T-helper 2 cell treated with Interferon-gamma antibody and Interleukin-4, amounts not matched to agents 5 μg/mL and 100 μg/mL, for 36 hours (primary cell): ENCODE measurements at places on chromosomes 16 and 17.

GRCh38 chr17:79800325-79801155 lies 3.7 kb upstream of the CBX8 start:
- H3K27ac ChIP-seq = peak overlapping the region; percentile 76
- H3K4me3 ChIP-seq = peak overlapping the region; percentile 70
- H3K27me3 ChIP-seq = peaks cover 60% of the 10 kb centered on the region
- DNase-seq = no peak

DNA sequence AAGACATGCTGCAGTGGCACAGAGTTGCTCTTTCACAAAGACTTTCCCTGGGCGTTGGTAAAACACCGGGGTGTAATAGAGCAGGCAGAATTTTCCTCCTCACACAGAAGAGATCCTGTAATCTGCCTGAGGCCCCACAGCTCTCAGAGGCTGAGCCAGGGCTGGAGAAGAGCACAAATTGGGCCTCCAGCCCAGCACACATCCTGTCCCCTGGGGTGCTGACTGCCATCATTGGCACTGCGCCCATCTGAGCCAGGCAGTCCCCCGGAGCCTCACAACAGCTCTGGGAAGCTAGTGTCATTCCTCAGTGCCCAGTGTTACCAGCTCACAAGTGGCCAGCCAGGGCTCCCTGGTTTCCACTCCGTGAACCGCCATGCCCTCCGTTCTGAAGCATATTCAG lies 119.4 kb downstream of the SOCS1 start:
- H3K36me3 ChIP-seq = peaks cover 30% of the 10 kb centered on the region
- no peak for DNase-seq
- H3K27ac ChIP-seq = no peak overlapping the region

DNA sequence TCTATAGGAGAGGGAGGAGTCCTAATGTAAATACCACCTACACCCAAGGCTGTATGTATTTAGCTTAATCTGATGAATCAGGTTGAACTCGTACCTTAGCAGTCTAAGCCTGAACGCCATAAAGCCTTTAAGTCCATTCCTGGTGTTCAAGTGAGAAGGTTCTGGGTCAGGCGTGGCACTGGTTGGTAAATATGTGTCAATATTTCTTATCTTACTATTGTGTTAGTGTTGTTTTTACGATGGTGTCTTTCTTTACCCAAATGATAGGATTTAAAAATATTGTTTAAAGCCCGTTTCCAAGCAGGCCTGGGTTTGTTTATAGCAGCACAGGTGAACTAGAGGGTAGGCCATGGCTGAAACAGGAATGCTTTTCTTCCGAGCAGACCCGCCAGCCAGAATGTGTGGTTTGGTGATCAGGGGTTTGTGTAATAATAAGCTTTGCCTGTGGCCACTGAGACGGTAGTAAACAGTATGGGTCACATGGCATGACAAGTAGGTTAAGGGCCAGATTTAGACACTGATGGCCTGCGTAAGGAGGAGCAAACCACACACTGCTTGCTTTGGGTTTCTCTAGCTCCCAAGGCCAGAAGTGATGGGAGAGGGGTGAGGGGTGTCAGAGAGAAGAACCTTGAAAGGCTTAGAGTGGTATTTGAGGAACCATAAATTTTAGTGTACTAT lies 3.3 kb downstream of the TMEM94 start:
- H3K4me1 ChIP-seq = peaks cover 28% of the 10 kb centered on the region
- no peaks in the 10 kb centered on the region for H3K27me3 ChIP-seq
- DNase-seq = no peak

DNA sequence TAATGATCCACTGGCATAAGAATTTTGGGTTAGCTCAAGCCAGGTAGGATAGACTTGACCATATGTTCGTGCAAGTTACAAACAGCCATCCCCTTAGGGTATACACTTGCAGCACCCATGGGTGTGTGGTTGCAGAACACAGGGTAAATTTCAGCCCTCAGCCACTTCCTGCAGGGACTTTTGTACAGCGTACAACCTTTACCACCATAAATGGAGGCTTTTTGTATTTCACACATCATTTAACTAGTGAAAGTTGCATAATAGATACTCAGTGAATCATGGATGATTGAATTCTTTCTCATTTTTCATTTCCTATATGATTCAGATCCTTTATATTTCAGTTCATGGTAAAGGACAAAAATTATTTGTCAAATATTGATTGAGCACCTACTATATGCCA lies 473.9 kb downstream of the CDH13 start:
- no peak for DNase-seq
- H3K27me3 ChIP-seq = no peaks in the 10 kb centered on the region

GRCh38 chr16:55915096-55915827 lies 40.1 kb upstream of the CES5A start:
- peaks cover 4% of the 10 kb centered on the region for H3K27me3 ChIP-seq
- DNase-seq = no peak
- H3K27ac ChIP-seq = no peak overlapping the region
- H3K4me3 ChIP-seq = no peak overlapping the region
- H3K4me1 ChIP-seq = no peaks in the 10 kb centered on the region

GRCh38 chr17:80702315-80703141 lies 157.9 kb downstream of the RPTOR start:
- no peak overlapping the region for H3K4me3 ChIP-seq
- no peak for DNase-seq
- H3K36me3 ChIP-seq = peaks cover 52% of the 10 kb centered on the region
- no peaks in the 10 kb centered on the region for H3K27me3 ChIP-seq

DNA sequence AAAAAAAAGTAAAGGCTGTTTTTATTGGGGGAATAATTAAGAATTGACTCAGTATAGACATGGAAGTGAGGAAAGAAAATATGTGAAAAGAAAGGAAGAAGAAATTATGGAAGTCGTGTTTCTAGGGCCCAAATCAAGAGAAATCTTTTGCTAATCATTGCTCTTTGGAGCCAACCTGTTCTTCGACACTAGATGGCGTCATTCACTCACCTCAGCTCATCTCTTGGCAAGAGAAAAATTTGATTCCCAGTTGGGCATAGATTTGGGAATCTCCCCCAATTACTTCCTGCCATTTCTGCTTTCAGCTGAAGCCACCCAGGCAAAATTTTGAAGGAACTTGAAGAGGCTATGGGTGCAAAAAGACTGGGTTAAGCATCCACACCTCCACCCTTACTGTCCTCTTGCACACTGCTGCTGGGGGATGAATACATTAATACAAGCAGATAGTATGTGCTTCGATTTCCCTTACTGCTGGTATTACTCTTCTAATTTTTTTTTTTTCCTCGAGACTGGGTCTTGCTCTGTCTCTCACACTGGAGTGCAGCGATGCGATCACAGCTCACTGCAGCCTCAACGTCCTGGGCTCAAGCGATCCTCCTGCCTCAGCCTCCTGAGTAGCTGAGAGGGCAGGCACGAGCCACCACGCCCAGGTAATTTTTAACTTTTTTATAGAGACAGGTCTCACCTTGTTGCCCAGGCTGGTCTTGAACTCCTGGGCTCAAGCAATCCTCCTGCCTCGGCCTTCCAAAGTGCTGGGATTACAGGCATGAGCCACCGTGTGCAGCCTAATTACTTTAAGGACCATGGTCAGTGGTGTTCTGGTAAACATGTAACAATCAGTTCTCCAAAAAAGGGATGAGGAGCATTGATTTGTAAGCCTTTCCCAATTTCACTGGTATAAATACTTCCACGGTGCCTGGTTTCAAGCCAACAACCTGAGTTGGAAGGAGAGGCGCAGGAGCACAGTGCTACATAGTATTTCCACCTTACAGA lies 13.5 kb downstream of the PSMD7 start:
- H3K36me3 ChIP-seq = peaks cover 26% of the 10 kb centered on the region
- no peaks in the 10 kb centered on the region for H3K27me3 ChIP-seq
- H3K4me1 ChIP-seq = no peaks in the 10 kb centered on the region

DNA sequence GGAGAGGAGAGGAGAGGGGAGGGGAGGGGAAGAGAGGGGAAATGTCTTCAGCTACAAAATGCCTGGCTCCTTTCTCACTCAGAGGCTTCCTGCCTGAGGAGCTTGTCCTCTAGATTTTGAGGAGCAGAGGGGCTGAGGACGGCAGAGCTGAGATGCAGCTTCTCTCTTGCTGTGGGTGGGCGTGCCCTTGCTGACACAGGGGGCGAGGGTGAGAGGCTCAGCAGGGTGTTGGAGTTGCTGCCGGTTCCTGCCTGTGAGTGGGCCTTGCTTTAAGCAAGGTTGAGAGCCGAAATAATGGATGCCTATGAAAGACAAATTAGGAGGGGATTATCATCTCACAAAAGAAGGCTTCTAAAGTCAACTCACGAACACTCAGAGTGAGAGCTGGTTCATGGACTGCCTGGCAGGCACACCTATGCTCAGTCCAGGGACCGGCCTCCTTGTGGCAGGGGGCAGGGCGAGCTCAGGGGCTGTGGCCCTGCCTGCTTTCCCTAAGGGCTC lies 215.6 kb downstream of the MSI2 start:
- H3K4me1 ChIP-seq = peaks cover 7% of the 10 kb centered on the region
- DNase-seq = no peak
- no peaks in the 10 kb centered on the region for H3K27me3 ChIP-seq
- peaks cover 3% of the 10 kb centered on the region for H3K36me3 ChIP-seq

DNA sequence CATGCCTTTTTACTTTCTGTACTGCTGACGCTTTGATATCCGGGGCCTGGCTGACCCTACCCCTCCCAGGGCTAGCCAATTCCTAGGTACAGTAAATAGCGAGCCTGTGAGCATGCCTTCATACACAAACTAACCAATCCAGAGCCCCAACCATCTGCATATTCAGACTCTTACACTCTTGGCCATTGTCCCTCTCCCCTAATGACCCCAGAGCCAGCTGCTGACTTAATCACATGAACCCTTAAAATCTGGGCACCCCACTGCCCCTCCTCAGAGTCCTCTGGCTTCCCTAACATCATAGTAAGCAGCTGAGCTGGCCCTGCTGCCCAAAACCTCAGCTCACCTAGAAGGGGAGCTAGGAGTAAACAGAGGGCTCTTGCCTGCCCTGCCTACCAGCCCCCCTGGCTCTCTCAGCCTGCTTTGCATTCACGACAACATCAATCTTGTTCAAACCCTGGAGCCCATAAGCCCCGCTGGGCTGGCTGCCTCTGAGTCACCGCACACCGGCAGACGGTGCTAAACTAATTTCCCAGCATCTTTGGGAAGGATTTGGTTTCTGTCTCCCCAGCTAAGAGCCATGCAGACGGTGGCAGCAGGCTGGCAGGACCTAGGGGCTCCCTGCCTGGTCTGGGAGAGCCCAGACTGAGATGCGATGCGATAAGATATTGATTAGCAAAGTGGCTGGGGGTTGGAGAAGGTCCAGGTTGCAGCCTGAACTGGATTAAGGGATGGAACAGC lies 63.2 kb downstream of the CLEC19A start:
- H3K4me1 ChIP-seq = no peaks in the 10 kb centered on the region
- no peaks in the 10 kb centered on the region for H3K36me3 ChIP-seq
- peaks cover 16% of the 10 kb centered on the region for H3K27me3 ChIP-seq
- H3K4me3 ChIP-seq = no peak overlapping the region
- no peak for DNase-seq

DNA sequence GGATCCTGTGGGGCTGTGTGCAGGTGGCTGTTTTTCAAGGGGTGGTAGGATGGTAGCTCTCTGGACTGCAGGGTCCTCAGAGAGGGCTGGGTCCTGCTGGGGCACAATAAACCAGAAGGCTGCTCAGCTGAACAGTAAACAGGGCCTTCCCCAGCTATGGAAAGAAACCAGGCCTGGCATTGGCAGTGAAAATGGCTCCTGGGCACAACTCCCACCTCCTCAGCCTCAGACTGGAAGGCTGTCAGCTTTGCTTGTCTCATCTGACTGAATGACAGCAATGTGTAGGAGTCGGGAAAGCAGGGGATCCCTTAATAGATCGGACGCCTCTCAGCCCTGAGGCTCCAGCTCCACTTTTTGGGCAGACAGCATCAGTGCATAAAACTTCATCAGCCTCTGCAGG lies 59.8 kb upstream of the NLRP1 start:
- DNase-seq = no peak
- H3K36me3 ChIP-seq = no peaks in the 10 kb centered on the region
- no peak overlapping the region for H3K27ac ChIP-seq
- no peaks in the 10 kb centered on the region for H3K4me1 ChIP-seq

GRCh38 chr16:10930755-10931093 lies 11.5 kb downstream of the DEXI start:
- no peaks in the 10 kb centered on the region for H3K27me3 ChIP-seq
- peaks cover 23% of the 10 kb centered on the region for H3K36me3 ChIP-seq
- no peak for DNase-seq

- peaks cover 8% of the 10 kb centered on the region for H3K4me1 ChIP-seq
- no peaks in the 10 kb centered on the region for H3K36me3 ChIP-seq
- H3K4me3 ChIP-seq = no peak overlapping the region
Observed at GRCh38 chr16:67811899-67812298, 5.2 kb downstream of the TSNAXIP1 start.

DNA sequence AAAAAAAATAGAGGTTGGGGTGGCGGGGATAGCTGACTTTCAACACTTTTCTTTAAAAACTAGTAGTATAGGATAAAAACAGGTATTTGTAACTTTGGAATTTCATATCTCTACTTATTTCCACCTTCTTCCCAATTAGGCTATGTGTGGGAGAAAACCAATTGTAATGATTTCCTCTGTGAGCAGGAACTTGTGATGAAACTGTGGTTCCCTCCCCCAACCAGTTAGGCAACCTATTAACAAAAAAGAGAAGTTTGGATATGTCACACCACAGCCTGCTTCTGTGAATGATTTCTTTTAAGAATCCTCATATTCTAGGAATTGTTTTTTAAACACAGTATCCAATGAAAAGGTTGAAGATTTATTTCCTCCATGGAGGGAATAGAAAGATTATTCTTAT lies 1.9 kb downstream of the IGSF6 start:
- no peaks in the 10 kb centered on the region for H3K27me3 ChIP-seq
- H3K27ac ChIP-seq = no peak overlapping the region
- peaks cover 11% of the 10 kb centered on the region for H3K36me3 ChIP-seq
- H3K4me1 ChIP-seq = peaks cover 34% of the 10 kb centered on the region

GRCh38 chr17:59510611-59511010 lies 54.8 kb upstream of the DHX40 start:
- no peaks in the 10 kb centered on the region for H3K27me3 ChIP-seq
- DNase-seq = no peak
- no peaks in the 10 kb centered on the region for H3K4me1 ChIP-seq
- H3K4me3 ChIP-seq = no peak overlapping the region
- H3K27ac ChIP-seq = no peak overlapping the region

DNA sequence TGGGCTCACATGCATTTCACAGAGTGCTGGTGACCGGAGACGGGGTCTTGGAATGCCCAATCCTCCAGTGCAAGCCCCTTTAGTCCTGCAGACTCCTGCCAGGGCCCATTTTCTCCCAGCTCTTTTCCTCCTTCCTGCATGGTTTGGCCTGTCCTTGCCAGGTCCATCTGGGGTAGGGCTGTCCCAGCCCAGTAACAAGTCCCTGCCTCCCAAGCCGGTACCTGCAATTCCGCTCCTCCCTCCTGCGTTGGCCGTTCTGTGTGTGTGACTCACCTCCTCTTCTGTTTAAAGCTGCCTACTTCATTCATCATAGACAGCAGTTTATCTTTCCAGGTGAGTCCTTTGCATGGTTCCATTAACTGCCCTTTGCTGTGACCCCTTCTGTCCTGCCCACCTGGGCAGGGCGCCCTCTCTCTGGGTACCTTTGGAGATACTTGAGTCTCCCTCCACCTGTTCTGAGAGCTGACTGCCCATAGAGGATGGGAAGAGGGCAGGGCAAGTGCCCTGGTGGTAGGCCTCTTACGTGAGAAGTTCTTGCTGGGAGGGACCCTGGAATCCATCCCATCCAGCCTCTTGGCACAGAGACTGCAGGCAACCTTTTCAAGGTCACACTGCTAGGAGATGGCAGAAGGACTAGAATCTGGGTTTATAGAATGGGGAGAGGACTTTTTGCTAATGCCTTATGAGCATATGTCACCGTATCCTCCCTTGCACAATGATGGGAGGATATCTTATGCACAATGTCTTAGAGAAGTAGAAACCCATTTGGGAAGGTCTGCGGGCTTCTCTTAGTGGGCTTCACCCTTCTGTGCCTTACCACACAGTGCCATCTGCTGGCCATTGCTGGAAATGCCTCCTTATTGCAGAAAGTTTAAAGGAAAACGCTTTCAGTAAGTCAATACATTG lies 29.7 kb upstream of the LGALS9 start:
- H3K4me3 ChIP-seq = no peak overlapping the region
- no peak overlapping the region for H3K27ac ChIP-seq
- peak; percentile 65 for DNase-seq
- H3K36me3 ChIP-seq = peaks cover 13% of the 10 kb centered on the region
- H3K27me3 ChIP-seq = no peaks in the 10 kb centered on the region
- H3K4me1 ChIP-seq = peaks cover 7% of the 10 kb centered on the region
